ENCODE measurements at places on chromosomes 2 and 18.

DNA sequence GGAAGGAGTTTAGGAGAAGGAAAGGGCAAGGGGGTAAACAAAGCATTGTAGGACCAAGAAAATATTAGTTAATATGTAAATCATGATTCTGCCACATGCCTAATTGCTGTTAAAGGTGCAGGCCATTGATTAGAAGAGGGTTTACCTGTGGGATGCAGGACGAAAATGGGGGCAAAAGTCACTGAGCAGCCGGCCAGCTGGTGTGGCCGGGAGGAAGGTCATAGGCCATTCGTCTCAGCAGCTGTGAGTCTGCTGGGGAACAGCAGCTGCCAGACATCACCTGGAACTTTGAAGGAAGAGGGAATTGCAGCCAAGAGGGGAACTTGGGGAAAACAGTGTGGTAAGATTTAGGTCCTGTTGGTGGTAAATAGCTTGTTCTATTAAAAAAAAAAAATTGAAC lies 184.4 kb downstream of the DYSF start:
- no peak for DNase-seq

DNA sequence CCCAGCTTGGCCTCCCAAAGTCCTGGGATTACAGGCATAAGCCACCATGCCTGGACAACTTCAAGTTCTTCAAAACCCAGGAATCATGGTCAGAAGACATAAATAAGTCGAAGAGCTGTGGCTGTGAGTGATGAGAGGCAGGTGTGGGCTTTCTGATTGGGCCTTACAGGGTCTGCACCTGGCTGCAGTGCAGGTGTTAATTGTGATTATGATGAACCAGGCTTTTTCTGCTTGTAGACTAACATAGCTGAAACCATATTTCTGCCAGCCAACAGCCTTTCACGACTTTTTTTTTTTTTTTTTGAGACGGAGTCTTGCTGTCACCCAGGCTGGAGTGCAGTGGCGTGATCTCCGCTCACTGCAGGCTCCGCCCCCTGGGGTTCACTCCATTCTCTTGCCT lies 14.9 kb upstream of the DTNB start:
- DNase-seq, result no peak

DNA sequence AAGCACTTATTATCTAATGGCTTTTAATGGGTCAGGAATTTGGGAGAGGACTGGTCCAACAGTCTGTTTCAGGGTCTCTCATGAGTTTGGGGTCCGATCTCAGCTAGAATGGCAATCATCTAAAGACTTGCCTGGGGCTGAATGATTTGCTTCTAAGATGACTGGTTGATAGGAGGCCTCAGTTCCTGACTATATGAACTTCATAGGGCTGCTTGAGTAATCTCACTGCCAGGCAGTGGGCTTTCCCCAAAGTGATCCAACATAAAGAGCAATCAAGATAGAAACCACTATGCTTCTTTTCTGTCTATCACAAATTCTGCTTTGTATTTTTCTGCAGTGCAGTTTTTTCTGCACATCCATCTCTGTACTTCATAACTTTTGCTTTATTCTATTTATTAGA lies 793.5 kb upstream of the CHAC2 start:
- no peak for DNase-seq

GRCh38 chr2:218223046-218223445 lies 6.1 kb downstream of the ARPC2 start:
- DNase-seq, result no peak

DNA sequence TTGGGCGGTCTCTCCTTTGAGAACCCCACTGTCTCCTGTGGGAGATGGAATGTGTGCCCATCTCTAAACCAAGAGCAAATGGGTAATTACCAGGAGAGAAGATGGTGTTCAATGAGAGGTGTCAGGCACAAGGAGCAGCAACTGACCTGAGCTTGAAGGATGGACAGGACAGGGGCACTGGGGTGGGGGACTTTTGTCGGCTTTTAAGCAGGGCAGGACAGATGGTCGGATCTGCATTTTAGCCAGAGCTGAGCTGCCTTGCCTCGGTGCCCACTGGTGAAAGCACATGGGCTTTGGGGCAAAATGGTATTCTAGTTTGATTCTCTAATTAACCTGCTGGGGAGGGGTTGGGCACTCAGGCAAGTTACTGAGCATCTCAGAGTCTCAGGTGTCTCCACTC lies 98.0 kb downstream of the INHBB start:
- DNase-seq, result no peak

GRCh38 chr2:6341588-6342129 lies 524.0 kb downstream of the CMPK2 start:
- DNase-seq, result no peak

DNA sequence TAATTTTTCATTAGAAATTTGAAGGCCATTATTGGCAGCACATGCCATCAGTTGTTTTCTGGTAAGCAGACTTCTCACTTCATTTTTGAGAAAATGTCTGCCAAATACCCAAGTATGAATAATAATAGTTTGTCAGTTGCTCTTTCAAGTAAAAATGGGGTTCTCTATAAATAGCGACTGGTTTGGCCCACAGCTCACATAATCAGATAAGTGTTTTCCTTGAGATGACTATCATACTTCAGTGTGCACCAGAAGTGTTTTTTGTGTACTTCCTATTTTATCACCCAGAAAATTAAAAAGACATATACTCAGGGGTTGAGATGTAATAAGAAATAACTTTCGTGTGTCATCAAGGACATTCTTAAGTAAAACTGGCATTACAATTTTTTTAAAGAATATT lies 147.1 kb downstream of the PHLPP1 start:
- DNase-seq, result no peak

DNA sequence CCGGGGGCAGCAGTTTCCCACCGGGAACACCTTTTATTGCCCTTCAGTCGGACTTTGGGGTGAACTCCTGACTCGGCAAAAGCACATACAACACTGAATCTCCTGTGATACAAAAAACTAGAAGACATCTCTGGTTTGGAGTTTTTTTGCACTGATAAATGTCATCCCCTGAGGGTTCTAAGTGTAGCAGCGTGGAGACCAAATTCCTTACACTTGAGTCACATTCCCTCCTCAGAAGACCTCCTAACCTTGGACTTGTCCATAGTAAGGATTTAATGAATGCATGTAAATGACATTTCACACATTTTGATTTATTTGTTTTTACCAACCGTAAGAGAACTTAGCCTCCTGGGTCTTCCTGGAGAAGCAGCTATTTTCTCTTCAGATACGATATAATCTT lies 54.0 kb upstream of the GPR45 start:
- DNase-seq, result no peak

- DNase-seq, result no peak
Measured at GRCh38 chr18:28086670-28087552, 90.0 kb downstream of the CDH2 start.

- no peak for DNase-seq
Measured at GRCh38 chr2:96267159-96267971, 1.3 kb downstream of the CIAO1 start.

DNA sequence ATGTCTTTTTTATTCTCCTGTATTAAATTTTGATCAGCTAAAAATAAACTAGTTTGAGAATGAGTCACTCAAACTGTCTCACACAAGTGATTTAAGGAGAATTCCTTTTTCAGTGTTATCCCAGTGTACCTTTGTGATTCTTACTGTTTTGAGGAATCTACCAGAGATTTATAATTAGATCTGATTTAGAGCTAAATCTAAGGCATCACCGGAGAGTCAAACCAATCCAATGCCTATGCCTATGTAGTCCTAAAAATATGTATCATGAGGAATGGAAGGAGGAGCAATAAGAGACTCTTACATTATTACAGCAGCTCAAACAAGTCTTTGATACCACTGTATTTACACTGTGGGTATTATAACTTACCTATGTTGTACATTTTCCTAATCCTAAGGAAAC lies 63.4 kb upstream of the CYP20A1 start:
- DNase-seq, result no peak

DNA sequence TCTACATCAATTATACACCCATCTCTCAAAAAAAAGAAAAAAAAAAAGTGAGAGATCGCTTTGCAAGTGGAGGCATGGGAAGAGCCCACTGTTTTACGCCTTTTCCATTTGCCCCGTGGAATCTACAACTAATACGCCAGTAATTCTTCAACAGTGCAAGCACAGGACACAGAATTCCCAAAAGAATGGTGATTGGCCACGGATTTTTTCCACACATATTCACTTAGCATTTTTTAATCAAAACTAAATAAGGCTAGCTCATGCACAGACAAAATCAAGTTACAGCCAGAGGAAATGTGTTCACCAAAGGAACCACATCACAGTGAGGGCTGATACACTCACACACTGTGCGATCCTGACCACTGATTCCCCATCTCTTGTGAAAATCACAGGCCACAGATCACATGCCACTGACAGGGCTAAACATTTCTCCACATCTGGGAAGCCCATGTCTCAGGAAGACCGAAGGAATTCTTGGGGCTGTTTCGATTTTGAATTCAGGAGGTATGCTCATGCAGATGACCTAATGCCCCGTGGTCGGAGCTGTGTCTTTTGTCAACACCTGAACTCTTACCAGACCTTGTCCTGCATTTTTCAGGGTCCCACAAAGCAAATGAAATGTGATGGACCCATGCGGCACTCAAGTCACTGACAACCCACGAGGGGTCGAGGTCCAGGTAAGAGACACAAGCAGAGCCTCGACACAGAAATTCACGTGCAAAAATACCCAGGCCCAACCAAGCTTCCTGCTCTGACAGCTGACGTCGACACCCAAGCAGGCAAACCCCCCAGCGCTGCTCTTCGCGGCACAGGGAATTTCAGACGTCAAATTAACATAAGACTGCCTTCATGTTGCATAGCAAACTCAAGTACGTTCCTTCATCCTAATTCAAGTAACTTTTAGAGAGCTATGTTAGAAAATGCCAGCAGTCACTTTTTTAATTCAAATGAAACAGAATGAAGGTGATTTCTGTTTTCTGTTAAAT lies 69.6 kb downstream of the ZNF516 start:
- DNase-seq, result no peak

GRCh38 chr18:31267823-31268481 lies 50.0 kb upstream of the DSG1 start:
- no peak for DNase-seq

GRCh38 chr2:214393796-214394195 lies 17.1 kb upstream of the VWC2L start:
- DNase-seq, result no peak

DNA sequence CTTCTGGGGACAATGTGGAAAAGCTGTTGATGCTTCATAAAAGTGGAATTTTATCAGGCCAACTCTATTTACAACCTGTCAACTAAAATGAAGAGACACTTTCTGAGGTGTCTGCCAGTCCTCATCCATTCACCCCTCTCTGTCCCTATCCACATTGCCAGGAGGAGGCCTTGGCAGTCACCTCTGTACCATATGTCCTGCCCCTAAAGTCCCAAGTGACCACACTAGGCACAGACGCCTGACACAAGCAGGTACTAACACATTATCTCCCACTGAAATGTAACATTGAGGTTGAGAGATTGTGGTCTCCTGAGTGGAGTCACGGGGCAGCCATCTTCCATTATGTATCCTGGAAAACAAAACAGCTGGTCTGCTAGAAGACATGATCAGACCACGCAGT lies 71.4 kb downstream of the OSBPL1A start:
- no peak for DNase-seq

- no peak for DNase-seq
Measured at GRCh38 chr2:223396993-223397392, 205.2 kb downstream of the SCG2 start.

DNA sequence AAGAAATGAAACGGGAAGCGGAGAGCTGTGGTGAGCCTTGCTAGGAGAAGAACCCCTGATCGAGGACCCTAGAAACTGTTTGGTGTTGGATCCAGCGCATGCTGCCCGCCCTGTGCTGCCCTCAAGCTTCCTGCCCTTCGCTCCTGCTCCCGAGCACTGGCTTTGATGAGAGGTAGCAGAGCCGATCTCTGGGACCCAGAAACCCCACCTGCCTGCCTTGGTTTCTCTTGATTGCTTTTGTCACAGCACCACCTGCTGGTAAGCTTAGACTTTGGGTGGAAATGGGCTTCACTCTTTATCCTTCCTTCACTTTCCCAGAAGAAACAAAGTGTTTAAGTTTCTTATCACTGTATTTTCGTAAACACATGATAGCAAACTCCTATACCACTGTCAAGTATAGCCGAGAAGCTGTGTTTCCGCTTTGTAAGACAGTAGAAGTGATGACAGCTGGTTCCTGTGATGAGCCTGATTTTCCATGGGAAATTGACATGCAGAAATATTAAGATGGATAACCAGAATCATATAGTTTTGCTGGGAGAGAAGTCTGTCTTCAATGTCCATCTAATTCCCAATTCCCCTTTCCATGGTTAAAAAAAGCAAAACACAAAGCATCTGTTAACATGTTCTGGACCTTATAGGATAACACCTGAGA lies 267.4 kb downstream of the PHLPP1 start:
- no peak for DNase-seq

GRCh38 chr2:137969418-137969765 lies 5.1 kb downstream of the HNMT start:
- DNase-seq, result no peak

- DNase-seq, result no peak
Measured at GRCh38 chr2:175154661-175155082, 13.3 kb downstream of the ATF2 start.

DNA sequence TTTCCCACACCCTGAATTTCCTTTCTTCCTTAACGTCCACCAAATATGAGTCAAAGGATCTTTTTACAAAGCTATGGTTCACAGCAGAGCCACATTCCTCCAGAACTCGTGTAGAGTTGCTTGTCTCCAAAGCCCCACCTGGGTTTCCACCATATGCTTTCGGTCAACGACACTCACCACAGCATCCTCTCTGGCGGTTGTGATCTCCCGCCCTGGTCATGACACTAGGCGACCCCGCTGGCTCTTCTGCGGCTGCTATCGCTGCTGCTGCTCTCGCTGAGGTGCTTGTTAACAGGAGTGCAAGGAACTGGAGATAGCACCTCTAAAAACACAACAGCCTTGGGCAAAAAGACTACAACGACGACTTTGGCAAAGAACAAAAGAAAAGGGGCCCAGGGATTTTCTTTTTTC lies 340 bp downstream of the SLC40A1 start:
- DNase-seq, result no peak

DNA sequence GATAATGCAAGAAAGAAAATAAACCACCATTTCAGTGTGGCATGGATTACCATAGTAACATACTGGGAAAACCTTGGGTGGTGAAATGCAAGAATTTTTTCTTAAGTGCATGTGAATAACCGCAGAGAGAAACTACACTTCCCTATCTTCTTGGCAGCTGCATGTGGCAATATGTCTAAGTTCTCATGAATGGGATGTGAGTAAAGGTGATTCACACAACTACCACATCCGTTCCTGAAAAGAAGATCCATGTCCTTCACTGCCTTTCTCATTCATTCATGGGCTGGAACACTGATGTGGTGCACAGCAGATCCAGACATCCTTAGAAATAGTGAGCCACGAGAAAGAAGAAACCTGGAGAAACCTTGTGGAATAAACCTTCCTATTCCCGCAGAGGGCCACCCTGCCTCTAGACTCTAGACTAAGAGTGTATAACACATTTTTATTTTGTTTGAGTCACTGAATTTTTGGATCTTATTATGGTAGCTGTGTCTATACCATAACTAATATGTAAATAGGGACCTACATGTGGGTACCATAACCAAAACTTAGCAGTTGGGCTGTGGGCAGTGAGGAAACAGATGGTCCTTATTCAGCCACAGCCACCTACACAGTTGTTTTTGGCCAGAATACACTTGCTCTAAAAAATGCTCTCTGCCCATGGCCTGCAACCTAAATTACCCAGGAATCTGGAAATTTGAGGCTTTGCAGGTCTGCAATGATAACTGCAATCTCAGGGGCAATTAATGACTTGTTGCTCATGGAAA lies 573.3 kb downstream of the LRP1B start:
- no peak for DNase-seq
